ENCODE measurements at places on chromosomes 2 and 18. TPM values are rescaled to one million over a fixed set of nuclear protein-coding genes. Genes with fewer than 3 reads are reported as not detected.

DNA sequence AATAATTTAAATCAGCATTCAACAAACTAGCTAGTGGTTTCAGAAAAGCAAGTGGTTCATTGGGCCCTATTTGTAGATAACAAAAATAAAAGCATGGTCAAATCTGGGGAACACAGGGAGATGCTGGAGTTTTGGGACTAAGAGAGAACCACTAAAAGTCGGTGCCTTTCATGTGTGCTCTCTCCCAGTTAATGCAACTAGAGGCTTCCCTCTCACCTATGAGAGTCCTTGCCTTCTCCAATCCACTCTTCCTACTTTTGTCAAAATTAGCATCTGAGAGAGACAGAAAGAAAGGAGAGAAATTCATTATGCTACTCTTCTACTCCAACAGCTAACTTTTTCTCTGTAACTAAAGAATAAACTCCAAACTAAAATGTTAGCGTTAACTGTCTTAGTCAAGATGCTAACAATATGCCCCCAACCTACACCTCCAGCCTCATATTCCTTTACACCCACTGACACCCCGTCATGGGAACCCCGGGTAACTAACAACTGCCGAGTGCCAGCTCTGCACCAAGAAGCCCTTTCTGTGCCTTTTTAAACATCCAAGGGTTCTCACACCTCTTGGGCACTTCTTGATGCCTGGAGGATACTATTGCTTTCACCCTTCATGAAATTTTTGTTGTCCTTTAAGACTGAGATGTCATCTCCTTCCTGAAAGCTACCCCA is 133.4 kb downstream of the RBMS1 start:
- no peak for DNase-seq

DNA sequence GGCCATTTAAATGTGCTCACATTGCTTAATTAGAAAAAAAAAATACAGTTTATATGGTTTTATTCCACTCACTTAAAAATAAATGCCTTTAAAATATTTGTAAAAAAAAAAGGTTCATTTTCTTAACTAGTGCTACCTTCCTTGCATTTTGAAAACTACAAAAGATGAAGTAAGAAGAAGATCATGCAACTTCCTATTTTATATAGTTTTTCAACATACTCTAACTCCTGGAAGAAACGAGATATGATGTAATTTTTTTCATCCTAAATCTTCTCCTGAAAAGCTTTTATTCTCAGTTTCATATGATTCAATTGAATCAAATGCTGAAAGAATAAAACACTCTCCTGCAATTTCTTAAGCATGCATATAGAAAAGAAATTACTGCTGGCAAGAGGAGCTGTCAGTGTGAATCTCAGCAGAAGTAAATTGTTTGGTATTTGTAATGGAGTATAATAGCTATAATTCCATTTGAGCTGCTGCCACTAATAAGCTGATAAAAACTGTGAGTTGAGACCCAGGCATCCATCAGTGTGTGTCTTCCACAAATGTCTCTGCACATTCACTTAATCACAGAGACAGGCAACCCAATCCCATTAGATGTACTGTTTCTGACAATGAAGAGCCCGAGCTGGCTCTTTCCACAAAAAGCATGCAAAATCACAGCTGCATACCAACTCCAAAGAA is 3.7 kb downstream of the FTCDNL1 start:
- no peak for DNase-seq

DNA sequence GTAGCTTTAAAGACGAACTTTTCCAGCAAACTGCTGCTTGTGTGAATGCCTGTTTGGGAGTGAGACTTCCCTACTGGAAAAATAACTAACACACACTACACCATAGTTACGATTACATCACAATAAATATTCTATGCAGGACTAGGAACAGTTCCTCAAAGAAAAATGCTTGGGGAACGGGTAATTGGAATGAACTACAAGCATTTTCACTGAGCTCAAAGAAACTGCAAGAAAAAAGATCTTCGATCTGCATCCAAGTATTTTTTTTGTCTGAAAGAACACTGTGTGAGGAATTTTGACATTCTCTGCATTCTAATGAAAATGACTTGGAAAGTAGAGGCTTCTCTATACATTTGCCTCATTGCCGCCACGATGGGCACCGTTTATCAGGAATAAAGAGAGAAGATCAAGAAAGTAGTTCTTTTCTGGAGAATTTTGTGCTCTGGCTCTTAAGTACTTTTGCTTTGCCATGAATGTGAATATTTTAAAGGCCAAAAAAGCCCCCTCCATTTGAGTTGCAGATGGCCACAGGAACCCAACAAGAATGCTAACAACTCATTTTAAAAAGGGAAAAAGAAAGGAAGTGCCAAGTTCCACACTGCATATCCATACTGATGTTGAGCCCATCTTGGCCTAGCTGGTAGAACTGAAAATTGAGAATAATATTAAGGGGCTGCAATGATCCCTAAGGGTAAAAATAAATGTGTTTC is 13.6 kb downstream of the LYPD1 start:
- no peak for DNase-seq

GRCh38 chr2:5985536-5986385 is 293.6 kb downstream of the SOX11 start:
- no peak for DNase-seq

DNA sequence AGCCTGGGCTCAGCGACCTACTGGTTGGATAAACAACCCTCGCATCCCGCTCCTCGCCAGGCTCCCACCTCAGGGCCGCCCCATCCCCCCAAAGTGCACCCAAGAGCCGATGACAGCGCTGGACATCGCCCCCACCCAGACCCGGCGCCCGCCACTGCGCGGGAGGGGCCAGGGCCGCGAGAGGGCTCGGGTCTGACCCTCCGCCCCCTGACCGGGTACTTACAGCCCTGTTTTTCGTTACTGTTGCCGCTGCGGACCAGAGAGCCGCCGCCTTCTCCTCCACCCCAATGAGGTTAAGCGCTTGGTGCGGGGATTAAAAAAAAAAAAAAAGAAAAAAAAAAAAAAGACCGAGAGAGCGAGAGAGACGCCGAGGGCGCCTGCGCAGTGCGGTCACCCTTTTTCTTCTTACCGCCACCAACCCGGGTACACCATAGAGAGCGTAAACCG is at the start of gene CLASP1:
CLASP1 (minus strand) TSS at position 314 of the 447 bp plus-strand sequence. CDS start 43,567 bp downstream, outside the sequence.
- no peak for DNase-seq

GRCh38 chr2:12124790-12125189 is 378.4 kb downstream of the LPIN1 start:
- DNase-seq = no peak

EN1 gene
- total RNA-seq = not detected

DNA sequence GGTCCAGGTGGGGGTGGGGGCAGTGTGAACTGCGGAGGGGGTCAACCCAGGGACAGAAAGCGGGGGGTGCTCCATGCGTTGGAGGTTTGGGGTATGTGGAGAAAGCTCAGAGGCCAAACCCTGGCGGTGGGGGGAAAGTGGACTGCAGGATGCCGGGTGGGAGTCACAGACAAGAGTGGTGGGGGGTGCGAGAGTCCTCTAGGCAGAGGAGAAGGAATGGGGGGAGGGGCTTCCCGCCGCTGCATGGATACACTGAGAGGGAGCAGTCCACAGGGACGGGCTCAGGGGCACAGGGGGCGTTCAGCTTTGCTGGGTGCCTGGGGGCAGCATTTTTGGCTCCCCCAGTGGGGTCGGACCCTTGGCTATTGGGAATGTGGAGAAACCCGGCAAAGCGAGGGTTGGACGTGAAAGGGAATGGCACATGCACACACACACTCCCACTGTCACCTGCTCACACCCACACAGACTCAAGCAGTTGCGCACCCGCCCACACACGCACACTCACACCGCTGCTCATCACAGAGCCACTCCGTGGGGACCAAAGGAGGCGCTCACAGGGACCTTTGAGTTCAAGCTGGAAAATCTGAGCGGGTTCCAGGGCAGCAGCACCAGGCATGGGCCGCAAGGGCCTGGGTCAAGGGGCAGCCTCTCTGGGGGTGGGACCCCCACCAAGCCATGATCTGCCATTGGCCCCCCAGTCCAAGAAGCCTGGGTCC is 7.7 kb downstream of the GBX2 start:
- no peak for DNase-seq

- peak; percentile 1 for DNase-seq
Observed at GRCh38 chr2:10260130-10260529, 42.6 kb upstream of the HPCAL1 start.

DNA sequence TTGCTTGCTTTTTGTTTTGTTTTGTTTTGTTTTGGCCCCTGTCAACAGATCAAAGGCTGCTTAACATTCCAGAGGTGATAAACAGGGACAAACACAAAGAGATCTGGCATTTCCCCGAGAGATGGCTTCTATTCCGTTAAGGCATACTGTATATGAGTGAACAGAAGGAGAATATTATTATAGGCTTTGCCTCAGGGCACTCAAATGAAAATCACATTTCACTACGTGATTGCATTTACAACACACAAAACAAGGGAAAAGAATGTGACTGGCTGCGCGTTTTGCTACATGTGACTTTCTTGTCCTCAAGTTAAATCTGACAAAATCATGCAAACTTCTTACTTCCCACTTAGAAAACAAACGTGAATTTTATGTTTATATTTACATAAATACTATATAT is 1037.9 kb upstream of the DDX18 start:
- DNase-seq = no peak

GRCh38 chr18:3610813-3611212 is 160.8 kb downstream of the TGIF1 start:
- DNase-seq = no peak

DNA sequence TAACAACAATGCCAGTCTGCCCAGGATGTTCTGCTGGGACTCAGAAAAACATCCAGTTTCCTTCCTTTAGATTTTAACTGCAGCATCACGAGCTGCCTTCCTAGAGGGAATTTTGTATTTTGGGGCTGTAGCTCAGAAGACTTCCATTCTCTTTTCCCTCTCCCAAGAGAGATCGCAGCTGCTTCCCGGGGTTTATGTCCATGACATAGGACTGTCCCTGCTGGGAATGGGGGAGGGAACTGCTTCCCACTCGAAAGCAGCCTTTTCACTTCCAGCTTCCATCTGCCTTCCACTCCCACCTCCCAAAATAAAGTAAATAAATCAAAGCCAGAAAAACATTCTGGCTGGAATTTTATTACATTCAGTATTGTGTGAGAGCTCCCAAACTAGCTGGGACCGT is 52.4 kb downstream of the LIMS1 start:
- DNase-seq = no peak

CPLX4 gene
- total RNA-seq = not detected

GRCh38 chr2:157497638-157498314 is 53.9 kb upstream of the CYTIP start:
- DNase-seq = no peak

DNA sequence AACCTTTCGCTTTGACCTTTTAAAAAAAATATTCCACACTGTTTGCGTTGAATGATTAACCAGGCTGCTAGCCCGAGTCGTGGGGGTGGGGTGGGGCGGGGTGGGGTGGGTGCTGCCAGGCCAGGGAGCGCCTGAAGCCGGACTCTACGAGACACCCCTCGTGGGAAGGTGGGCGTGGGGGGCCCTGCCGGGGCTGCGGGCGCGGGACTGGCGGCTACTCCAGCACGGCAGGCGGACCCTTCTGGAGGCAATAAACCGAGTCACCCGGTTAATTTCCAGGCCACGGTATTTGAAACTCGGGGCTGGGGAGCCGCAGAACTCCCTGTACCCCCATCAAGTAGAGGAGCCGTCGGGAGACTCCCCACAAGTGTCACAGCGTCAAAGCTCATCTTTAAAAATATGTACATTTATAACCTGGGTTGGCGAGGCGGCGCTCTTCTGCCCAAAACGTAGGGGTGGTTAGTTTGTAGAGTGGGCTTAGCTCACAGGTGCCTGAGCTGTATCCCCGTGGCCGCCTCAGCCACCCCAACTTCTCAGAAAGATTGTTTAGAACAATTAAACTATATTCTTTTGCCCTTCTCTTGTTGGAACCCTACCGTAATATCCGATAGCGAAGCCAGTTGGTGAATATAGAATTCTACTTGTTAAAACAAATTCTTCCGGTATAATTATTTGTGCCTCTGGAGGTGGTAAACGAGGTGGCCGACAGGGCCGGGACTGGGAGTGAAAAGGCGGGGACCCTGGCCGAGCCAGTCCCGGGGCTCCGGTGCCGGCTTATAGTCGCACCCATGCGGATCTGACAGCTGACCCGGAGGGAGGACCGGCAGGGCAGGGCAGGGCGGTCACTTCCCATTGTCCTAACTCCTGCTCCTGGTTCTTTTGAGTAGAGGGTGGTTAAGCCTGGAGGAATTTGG is 1.4 kb downstream of the B3GNT2 start:
- peak; percentile 58 for DNase-seq

RNF181 gene
- total RNA-seq = 89.5 TPM

GRCh38 chr18:13366131-13366530 is 147.6 kb downstream of the LDLRAD4 start:
- DNase-seq = no peak

DNAH7 gene
- total RNA-seq = 7.8 TPM

GRCh38 chr2:148721520-148721931 is 77.0 kb downstream of the EPC2 start:
- no peak for DNase-seq

DNA sequence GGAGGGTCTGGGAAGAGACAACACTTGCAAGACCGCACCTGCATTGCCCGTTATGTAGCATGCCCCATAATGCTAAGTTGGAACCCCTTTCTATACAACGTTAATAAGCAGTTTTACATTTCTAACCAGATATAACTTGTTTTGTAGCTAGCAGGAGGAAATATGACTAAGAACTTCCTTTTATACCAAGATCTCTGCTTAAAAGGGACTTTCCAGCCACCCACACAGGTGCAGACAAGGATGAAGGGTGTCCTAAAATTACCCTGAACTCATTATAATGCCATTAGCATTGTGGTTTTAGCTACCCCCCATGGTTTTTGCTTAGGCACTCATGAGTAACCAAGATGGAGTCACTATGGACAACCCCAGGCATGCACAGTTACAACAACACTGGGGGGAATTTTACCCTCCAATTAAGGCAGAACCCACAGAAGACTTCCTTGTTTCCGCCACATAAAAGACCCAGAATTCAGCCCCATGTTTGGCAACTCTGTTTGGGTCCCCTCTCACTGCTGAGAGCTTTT is 362.8 kb downstream of the CBLN2 start:
- DNase-seq = no peak

GRCh38 chr18:68642003-68642402 is 72.9 kb downstream of the TMX3 start:
- no peak for DNase-seq

CCDC178 gene
- 0.33 TPM for total RNA-seq

DNA sequence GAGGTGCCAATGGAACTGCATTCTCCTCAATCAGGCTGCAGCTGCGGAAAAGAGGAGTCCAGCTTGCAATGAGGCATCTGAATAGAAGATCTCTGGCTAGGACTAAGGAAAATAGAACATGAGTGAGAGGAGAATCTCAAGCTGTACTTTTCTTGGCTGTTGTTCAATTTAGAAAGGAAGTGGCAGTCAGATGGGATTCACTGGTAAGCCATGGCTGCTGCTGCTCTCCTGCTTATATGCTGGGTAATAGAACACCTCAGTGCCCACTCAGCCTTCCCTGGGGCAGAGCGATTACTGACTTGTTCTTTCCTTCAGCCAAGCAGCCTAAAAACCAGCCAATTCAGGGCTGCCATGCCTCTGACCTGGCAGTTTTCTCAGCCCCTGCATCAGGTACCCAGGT is 17.6 kb upstream of the CHST9 start:
- no peak for DNase-seq

GRCh38 chr2:71746946-71747501 is 293.7 kb downstream of the DYSF start:
- peak; percentile 21 for DNase-seq

AOX1 gene
- 60.0 TPM for total RNA-seq

CMPK2 gene
- total RNA-seq = 6.7 TPM

- no peak for DNase-seq
Observed at GRCh38 chr2:70005216-70005615, 43.8 kb upstream of the ASPRV1 start.
